MCF 10A (cell line): ENCODE measurements at places on chromosomes 5 and 9. TPM values are rescaled to one million over a fixed set of nuclear protein-coding genes. Genes with fewer than 3 reads are reported as not detected.

Gene APC
- 24.9 and 31.8 TPM in 2 replicates for total RNA-seq

Gene TICAM2
- total RNA-seq, result 3.7 and 8.3 TPM in 2 replicates

Gene GRM6
- total RNA-seq, result not detected in 2 replicates

Gene CD274
- 1.9 and 2.6 TPM in 2 replicates for total RNA-seq

DNA sequence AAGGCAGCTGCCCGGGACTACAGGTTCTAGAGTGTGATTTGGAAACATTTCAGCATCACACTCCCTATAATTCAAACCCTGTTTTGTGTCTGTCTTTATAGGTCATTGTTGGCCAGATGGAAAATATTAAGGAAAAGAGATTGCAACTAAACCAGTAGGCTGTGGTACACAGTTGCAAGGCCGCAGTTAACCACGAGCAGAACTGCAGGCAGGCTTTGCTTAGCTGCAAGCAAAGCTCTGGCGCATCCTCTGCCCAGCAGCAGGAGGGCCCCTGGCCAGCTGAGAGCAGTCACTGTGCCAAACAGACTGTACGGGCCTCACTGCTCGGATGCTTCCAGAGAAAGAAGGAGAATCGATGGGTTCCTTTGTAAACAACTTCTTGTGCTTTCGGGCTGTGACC lies 204.5 kb downstream of the DENND1A start:
- no peak for DNase-seq

- no peak for DNase-seq
Observed at GRCh38 chr5:169070413-169070812, 230.5 kb downstream of the SLIT3 start.

GRCh38 chr5:140248414-140248813 lies 54.5 kb downstream of the PFDN1 start:
- no peak for DNase-seq

- no peak for DNase-seq
Observed at GRCh38 chr5:77087484-77088261, 588 bp upstream of the ZBED3 start.

- no peak for DNase-seq
Observed at GRCh38 chr5:65411356-65411755, 70.4 kb downstream of the ADAMTS6 start.

- DNase-seq, result no peak
Observed at GRCh38 chr5:168734620-168735300, 155.6 kb upstream of the PANK3 start.

- no peak for DNase-seq
Observed at GRCh38 chr9:132609184-132609583, 26.8 kb downstream of the BARHL1 start.

DNA sequence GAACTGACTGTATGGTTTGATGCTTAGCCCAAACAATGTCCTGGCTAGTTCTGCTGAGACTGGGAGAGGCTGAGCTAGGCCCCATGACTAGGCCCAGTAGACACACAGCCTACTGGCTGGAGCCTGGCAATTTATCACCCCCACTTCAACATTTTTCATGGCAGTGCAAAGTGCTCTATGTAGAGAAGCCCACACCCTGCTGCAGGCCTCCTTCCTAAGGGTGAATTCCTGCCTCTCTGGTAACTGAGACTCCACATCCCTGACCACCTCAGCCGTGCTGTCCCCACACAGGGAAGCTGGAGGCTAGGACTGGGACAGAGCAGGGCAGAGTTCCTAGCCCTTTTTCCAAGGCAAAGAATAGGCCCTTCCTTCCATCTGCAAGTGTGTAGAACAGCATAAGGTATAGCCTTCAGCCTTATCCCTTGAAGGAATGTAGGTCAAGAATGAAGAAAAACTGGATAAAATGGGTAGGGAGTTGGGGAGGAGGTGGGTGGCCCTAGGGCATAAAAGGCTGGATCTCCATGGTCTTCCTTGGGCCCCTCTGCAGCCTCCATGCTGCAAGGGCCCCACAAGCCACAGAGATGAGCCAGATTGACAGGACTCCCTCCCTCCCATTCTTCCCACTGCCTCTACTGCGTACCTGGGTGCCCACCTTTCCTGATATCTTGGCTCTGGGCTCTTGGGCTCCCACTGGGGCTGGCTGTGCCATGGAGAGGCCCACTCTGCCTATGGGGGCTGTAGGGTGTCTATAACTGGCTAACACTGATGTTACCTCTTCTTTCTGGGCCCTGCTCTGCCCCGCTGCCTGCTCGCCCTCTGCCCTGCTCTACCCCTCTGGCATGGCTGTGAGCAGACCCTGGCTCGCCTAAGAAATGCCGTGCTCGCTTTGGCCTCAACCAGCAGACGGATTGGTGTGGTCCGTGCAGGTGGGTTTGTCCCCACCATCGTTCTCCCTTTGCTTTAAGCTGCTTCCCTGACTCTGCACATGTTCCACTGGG lies 29.8 kb downstream of the TCF7 start:
- no peak for DNase-seq

GRCh38 chr5:153256-153655 lies 38.0 kb upstream of the LRRC14B start:
- DNase-seq, result no peak

GRCh38 chr5:159849437-159850083 lies 66.7 kb upstream of the ADRA1B start:
- DNase-seq, result peak; percentile 87

GRCh38 chr5:8943301-8943700 lies 602.6 kb downstream of the SEMA5A start:
- DNase-seq, result peak; percentile 7

DNA sequence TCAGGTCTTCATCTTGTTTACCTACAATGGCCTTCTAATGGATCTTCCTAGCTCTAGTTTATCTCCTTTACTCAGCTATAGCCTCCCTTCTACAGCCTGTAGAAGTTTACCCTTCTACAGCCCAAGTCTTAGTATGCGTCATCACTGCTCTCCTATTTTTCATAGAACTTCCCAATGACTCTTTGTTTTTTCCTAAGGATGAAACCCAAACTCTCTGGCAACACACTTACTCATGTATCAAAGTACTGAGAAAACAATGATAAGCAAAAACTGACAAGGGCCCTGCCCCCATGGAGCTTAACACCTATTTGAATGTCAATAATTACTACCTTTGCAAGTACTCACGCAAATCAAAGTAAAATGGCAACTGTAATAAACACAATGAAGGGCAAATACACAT lies 33.7 kb downstream of the LEAP2 start:
- DNase-seq, result no peak
